ENCODE measurements at places on chromosomes 3 and 15.

- no peak for DNase-seq
These were observed 14.7 kb downstream of the IDH2 start for GRCh38 chr15:90087454-90088154.

DNA sequence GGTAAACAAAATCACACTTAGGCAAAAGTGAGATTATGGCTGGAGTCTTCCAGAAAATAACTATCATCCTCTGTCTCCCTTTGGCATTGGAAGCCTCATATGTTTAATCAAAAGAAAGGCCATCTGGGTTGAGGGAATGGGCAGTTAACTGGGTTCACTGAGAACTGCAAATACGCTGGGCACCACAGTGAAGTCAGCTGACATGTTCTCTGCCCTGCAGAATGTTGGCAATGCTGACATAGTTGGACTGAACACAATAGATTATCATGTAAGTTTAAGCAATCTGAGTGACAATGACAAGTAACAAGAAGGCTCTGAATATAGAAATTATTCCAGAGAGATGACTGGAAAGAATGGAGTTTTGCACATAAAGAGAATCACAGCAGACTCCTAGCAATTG lies 43.8 kb upstream of the SLC25A26 start:
- no peak for DNase-seq

GRCh38 chr3:160941885-160942494 lies 163.2 kb downstream of the B3GALNT1 start:
- peak; percentile 70 for DNase-seq

DNA sequence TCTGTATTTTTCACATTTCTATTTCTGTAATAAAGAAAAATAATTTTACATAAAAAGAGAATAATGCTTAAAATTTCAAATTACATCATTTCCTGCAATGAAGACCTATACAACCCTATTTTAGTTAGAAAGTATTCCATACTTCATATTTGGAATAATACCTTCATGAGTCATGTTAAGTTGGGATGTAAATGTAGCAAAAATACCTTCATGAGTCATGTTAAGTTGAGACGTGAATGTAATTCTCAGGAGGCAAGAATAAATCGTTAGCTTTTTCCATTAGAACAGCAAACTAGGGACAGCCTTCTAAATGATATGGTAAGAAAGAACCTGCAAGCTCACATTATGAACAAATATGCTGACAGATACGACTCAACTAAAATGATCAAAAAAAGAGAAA lies 91.9 kb downstream of the NAALADL2 start:
- no peak for DNase-seq

DNA sequence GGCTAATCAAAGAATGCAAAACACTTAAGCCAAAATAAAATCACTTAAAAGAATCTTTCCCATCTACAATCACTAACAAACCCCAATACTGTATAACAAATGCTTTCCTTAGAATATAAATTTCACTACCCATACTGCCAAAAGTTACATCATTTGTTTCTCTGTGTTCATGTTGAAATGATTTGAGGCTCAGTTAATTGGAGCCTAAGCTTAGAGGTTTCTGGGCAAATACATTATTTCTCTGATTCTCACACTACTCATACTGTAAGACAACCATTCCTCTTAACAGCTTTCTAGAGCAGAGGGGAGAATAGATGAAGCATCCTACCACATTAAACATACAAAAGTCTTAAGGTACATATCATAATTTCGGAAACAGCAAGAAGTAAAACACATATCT lies 2.1 kb downstream of the RIOX2 start:
- no peak for DNase-seq

DNA sequence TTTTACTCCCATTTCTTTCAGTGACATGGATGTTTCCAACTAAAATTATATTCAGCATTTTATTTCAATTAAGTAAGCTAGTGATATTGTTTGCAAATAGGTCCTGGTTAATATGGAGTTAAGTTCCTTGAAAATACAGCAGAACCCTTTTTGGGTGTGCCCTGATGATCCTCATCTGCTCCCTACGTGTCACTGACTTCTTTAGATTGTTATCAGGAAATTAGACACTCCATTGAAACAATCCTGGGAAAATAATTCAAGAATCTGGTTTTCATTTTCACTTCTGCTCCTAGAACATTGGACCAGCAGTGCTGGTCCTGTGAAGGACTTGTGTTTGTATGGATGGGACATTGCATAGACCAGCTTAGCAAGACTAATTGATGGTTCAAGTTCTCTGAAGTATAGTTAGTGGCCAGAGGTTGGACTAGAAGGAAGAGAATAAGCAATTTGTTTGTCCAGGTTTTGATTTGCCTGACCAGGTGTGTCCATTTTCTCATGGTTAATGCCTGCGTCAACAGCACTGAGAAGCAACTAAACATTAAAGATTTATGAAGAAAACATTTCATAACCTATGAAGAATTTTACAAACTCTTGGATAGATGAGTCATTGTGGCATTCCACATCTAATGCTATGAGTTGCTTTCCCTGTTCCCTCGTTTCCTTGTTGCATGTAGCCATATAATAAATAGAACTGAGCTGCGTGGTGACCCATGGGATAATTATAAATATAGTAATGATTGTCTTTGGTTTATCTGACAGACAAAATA lies 95.8 kb downstream of the ZPLD1 start:
- DNase-seq, result no peak

- DNase-seq, result no peak
These were observed 77.4 kb upstream of the ANKRD28 start for GRCh38 chr3:15875016-15875689.

GRCh38 chr3:152505926-152506325 lies 237.2 kb downstream of the MBNL1 start:
- DNase-seq, result no peak

GRCh38 chr15:90539789-90540188 lies 10.1 kb downstream of the CRTC3 start:
- peak; percentile 56 for DNase-seq

DNA sequence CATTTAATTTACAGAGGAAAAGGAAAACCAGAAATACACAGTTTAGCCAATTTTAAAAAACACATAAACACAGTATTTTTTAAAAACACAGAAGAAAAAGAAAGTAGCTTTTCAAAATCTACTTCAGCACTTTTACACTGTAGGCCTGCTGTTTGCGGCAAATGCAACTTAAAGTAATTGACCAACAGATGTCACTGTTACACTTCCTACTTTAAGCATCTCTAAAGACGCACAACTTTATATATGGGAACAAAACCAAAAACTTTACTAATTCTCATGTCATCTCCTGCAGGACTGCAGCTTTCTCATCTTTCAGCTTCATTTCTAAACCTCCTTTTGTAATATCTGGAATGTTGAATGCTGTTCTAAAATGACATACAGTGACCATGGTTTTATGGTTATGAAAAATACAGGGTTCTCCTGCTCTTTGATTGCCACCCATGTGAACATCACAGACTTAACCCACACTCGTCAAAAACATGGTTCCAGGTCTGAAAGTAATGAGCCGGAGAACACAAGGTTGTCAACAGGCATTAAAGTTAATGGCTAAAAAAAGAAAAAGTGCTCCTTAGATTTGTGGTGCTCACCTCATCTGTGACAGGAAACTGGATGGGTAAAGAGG lies 107.9 kb downstream of the FMN1 start:
- peak; percentile 25 for DNase-seq

- DNase-seq, result peak; percentile 31
These were observed 58.5 kb downstream of the ECT2 start for GRCh38 chr3:172808969-172809546.

DNA sequence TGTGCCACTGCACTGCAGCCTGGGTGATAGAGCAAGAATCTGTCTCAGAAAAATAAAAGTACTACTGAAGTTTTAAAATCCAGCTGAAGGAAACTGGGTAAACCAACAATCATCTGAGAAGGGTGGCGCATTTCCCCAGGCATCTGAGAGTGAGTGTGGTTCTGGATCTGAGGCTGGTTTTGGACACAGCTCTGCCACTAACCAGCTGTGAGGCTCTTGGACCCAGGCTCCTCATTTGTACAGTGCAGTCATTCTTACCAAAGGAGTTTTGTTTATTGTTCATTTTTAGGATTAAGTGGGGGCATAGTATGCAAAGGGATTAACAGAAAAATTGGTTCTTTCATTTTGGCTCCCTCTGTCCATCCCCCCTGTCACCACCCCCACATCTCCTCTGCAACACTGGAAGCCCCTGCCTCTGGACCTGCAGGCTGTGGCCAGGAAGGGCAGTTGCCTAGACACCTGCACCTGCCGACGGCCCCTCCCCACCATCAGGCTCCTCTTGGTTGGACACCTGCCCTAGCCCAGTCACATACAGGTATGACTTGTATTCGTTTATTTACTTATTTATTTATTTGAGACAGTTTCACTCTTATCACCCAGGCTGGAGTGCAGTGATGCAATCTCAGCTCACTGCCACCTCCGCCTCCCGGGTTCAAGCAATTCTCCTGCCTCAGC lies 8.8 kb downstream of the NUP210 start:
- no peak for DNase-seq

DNA sequence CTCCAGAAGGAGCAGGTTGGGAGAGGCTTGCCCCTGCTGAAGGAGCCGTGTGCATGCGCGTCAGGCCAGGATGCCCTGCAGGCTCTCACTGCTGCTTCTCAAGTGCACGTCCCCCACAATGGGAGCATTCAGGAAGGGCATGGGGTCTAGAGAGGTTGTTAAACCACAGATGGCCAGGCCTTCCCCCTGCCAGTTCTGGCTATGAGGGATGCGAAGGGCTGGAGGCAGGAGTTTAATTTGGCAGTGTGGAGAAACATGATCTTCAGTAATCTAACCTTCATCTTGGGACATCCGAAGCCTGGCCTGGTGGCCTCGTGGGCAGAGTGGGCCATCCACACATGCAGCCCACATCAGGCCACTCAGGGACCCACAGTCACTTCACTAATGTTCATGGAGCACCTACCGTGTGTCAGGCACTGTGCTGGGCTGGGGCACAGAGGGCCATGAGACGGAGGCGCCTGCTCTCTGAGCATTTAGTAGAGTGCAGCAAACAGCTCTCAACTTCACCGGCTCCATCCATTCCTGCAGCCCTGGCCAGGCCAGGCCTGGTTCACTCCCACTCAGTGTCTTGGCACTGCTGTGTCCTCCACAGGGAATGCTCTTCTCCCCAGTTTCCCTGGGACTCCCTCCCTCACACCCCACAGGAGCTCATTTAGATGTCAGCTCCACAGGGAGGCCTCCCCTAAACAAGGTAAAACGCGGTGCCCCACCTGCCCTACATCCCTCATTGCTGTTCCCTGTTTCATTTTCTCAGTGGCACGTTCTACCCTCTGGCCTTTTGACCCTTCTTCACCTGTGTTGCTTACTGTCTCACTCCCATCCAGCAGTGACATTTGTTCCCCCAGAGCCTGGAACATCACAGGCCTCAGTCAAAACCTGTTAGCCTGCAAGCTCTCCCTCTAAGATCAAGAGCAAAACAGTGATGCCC lies 4.0 kb downstream of the CFAP100 start:
- DNase-seq, result no peak

DNA sequence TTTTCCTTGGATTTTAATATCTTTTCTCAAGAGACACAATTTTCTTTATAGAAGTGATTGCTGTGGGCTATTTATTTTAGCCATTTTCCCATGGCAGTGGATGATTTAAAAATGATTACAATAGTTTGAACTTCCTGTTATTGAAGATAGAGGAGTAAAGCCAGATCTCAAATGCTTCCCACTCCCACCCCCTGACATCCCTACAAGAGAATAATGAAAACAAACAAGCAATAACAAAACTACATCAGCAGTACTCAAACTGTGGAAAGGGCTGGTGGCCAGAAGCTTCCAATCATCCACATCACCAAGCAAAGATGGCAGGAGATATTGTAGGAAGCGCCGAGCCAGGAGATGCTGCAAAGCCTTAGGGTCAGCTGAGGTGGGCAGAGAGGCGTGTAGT lies 831.1 kb upstream of the NR2F2 start:
- DNase-seq, result no peak

GRCh38 chr15:25709437-25710159 lies 153.5 kb downstream of the ATP10A start:
- DNase-seq, result no peak

- no peak for DNase-seq
These were observed 206.1 kb upstream of the LRIG1 start for GRCh38 chr3:66706890-66707289.

DNA sequence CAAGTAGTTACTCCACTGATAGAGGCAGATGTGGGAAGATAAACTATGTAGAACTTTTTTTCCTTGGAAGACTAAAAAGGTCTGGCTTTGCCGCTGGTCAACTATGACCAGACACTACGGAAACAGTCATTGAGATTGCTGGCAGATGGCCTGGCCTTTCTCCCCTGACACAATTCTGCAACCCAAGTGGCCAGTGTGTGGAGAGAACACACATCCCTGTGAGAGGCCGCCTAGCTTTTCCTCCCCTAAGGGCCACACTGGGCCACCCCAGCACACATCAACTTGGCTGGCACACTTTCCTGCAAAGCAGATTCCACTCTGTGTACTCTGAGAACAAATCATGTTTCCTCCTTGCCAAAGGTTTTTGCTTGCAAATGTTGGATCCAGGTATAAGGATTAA lies 10.4 kb upstream of the TJP1 start:
- DNase-seq, result no peak

GRCh38 chr3:141399200-141399599 lies 30.9 kb downstream of the ZBTB38 start:
- no peak for DNase-seq

- no peak for DNase-seq
These were observed 413.3 kb downstream of the NAALADL2 start for GRCh38 chr3:175272392-175272791.

- DNase-seq, result no peak
These were observed 216.3 kb upstream of the MLF1 start for GRCh38 chr3:158354713-158355112.

DNA sequence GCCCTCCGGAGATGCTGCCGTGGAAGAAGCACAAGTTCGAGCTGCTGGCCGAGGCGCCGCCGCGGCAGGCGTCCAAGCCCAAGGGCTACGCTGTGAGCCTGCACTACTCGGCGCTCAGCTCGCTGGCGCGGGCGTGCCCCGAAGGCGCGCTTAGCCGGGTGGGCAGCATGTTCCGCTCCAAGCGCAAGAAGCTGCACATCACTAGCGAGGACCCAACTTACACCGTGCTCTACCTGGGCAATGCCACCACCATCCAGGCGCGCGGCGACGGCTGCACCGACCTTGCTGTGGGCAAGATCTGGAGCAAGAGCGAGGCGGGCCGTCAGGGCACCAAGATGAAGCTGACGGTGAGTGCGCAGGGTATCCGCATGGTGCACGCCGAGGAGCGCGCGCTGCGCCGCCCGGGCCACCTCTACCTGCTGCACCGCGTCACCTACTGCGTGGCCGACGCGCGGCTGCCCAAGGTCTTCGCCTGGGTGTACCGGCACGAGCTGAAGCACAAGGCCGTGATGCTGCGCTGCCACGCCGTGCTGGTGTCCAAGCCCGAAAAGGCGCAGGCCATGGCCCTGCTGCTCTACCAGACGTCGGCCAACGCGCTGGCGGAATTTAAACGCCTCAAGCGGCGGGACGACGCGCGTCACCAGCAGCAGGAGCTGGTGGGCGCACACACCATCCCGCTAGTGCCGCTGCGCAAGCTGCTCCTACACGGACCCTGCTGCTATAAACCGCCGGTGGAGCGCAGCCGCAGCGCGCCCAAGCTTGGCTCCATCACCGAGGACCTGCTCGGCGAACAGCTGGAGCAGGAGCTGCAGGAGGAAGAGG lies 1.3 kb downstream of the FAM43A start:
- DNase-seq, result no peak

GRCh38 chr3:117129516-117129915 lies 419.9 kb downstream of the TUSC7 start:
- no peak for DNase-seq
